Stimulated activated CD4-positive, alpha-beta T cell treated with anti-CD3 and anti-CD28 coated beads, Interleukin-15, amount 100 ng/mL, for 1 hour (primary cell): ENCODE measurements at places on chromosomes 7 and 10.

GRCh38 chr7:133044722-133045473 is 37.0 kb downstream of the CHCHD3 start:
- no peak for DNase-seq

DNA sequence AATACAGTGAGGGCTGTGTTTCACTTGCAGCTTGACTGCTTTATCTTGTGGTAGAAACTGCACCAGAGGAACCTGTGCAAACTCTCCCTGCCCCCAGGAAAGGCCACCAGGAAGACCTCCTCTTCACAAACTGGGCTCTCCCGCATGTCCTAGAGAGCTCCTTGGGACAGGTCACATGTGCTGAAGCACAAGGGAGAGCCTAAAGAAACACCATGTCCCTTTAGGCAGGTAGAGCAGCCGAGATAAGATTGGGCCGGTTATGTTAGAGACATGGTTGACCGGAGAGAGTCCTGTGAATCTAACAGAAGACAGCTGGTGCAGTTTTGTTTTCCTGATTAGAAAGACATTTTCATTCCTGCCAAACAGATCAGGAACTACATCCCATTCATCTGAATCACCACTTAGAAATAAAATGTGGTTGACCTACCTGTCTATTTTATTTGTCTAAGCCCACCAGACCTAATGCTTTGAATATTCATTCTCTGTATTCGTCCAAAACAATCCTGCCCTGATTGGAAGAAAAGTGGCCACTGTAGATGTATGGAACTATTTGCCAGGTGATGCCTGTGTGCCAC is 224.1 kb downstream of the GLI3 start:
- no peak for DNase-seq

GRCh38 chr7:36625247-36625646 is 99.0 kb downstream of the AOAH start:
- DNase-seq = no peak

GRCh38 chr7:8290645-8291308 is 28.8 kb upstream of the ICA1 start:
- no peak for DNase-seq

DNA sequence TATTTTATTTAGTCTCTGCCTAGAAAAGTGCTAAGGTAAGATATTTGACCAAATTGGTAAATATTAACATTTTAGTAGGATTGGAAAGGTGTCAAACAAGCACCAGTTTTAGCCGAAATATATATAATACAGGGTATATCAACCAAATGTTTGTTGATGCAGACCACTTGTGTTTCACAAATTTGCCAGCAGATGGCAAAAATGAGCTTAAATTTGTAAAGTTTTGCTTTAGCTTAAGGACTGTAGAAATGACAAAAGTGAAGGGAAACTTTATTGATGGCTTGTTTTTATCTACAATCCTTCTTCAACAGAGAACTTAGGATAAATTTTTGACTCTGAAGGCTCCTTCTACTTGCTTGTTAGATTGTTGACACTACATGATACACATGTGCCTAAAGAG is 4.8 kb upstream of the POLR1F start:
- DNase-seq = no peak

DNA sequence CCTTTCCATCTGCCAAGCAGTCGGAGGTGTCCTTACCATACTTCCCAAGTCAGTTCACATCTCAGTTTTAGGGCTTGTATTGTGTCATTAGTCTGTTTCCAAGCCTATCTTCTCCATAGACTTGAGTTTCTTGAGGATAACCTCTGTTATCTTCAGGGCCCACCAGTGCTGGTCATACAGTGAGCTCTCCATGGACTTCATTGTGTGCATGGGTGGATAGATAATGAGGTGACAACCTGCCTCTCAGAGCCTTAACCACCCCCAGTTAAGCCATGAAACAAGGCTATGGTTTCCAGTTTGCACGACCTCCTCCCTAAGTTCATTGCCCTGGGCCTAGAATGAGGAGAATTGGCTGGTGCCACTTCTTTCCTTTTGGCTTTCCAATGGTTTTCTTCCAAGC is 38.5 kb upstream of the WAC start:
- no peak for DNase-seq

- DNase-seq = no peak
Measured at GRCh38 chr10:8498881-8499280, 444.4 kb downstream of the GATA3 start.

DNA sequence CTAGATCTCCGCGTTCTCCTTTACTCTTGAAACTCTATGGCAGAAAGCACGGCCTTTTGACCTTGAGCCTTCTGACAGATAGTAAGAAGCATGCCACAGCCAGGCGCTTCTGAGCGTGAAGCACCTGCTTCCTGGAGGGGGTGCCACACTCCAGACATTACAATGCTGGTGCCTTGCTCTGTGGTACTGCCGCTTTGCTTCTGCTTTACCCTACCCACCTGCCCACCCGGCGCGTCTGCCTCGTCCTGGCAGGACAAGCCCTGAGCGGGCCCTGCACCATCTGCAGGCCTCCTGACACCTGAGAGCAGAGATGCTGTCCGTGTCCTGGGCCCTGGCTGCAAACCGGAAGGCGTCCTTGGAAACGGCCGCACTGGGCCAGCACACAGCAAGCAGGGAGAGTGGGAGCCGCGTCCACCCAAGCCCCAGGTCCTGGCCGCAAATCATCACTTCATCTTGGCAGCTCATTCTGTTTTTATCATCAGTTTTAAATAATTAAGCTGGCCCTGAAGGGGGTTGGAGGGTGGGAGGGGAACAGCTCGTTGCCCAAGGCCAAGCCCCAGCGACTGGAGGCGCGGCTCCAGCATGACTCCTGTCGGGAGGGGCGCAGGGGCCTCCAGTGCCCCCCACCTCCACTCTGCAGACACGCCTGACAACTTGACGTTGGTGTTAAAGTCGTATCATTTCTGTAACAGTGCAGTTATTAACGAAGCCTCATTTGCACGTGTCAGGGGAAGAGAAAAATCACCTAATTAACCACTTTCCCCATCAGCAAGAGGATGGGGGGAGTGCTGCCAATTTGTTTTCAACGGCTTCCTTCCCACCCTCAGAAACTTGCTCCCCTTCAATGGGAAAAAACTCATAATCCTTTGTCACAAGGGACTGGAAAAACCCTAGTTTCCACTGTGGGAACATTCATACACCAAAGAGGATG is 132.2 kb downstream of the MAD1L1 start:
- DNase-seq = no peak

DNA sequence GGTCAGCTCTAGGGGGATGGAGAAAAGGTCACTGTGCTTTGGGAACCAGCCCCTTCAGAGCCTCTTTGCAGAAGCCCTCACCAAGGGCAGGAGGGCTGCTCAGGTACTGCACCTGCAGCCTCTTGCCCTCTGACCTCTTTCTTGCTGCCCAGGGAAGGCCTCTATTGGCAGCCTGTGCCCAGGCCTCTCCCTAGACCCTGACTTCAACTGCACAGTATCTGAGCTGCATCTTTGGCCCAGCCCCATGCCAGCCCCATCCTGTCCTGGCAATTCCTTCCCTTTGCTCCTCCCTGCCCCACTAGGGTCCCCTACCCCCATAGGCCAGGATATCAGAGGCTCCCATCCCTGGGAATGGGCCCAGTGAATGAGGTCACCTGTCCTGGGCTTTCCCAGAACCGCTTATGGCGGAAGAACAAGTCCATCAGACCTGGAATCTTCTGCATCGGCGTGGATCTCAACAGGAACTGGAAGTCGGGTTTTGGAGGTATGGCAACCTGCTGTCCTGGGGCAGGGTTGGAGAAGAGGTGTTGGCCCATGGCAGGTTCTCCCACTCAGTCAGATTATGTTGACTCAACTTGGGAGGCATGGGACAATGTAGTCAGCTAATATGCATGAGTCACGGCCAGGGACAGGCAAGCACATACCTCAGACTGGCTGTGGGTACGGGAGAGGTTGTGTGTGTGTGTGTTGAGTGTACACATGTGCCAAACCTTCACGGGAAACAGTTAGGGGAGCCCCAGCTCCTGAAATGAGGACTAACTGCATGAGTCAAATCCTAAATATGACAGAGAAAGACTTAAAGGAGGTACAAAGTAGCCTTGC is 17.1 kb upstream of the CPA1 start:
- no peak for DNase-seq

GRCh38 chr10:84423719-84424118 is 95.3 kb downstream of the CCSER2 start:
- no peak for DNase-seq

DNA sequence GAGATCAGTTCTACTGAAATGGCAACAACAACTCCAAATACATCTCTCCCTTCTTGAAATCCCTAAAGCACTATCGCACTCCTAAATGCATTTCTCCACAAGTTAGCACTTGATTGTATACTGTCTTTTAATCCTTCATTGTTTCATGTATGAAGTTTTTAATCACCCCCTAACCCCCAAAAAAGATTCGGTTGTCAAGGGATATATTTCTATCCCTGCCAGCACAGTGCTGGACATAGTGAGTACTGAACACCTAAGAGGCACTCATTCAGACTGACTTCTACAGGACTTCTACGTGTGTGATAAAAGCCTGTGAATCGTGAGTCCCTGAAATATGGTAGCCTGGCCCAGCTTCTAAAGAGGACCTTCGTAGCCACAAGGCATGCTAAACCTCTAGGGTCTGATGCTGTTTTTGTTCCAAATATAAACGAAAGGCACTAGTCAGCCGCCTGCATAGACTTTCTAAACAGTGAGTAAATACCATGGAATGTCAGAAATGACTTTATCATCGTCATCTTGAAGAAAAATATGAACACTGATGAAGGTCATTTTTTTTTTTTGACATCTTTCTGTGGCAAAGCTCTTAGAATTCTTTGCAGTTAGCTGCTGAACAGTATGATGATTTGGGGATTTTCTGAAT is 14.6 kb upstream of the ZSCAN21 start:
- no peak for DNase-seq

DNA sequence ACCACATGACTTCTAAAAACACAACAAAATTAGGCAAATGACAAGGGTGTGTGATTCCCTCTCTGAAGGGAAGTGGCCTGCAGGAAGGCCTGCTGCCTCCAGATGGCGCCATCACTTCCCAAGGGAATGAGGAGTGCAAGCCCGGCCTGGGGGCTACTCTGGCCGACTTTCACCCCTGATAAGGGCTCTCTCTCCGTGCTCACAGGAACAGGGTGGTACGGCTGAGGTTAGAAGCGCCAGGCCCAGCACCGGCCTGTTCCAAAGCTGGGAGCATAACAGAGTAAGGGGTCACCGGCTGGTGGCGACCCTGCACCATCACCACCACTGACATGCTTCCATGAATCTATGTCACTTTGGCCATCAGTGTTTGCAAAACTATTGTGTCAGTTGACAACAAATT is 13.1 kb downstream of the RBP3 start:
- no peak for DNase-seq

- no peak for DNase-seq
Measured at GRCh38 chr10:9301554-9301953, 1247.1 kb downstream of the GATA3 start.

DNA sequence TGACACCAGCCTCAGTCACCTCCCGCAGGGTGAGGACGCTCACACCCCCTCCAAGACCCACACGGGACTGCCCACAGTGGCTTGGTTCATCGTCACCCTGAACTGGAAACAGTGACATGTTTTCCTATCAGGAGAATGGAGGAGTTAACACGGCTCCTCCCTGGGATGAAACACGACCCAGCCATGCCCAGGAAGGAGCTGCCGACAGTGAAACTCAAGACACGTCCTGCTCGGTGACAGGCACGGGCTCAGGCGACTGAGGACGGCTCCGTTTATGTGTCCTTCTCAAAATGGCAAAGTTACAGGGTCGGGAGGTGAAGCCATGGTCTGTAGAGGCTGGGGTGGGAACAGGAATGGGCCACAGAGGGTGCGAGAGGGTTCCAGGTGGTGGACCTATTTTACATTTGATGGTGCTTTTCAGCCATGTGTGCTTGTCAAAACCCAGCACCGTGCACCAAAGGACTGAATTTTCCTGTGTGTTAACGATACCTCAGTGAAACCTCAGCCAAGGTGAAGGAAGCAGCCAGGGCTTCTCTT is 272.4 kb downstream of the ADARB2 start:
- DNase-seq = no peak

DNA sequence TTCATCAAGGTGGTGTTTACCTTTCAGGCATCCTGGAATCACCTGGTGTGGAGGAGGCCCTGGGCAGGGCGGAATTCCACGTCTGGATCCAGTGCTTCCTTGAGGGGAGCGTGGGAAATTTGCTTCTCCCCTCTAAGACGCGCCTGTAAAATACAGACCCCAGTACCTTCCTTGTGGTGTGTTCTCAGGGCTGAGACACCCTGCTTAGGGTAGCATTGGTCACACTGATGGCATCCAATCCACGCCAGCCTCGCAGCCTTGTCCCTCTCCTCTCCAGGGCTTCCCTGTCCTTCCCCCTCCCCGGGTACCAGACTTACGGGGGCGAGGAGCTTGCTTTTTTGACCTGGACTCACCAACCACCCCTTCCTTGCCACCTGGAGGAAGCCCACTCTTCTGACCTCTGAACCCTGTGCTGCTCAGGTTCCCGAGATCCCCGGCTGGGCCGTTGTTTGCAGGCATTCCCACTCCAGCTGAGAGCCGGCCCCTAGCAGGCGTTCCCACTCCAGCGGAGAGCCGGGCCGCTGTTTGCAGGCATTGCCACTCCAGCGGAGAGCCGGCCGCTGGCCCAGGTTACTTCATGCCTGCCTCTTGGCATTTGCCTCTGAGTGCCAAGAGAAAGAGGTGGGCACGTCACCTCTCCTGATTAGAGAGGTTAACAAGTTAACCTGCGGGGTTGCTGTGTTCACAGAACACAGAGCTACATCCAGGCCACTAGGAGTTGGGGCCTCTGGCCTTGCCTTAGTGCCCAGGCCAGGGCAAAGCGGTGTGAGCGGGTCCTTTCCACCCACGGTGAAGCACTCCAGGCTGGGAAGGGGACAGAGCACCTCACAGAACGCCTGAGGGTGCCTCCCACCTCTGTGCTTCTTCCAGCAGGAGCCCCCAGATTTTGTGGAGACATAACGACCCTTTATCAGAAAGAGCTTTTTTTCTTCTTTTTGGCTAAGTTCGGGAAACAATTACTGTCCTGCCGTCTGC is 254.0 kb upstream of the PPP2R2D start:
- DNase-seq = no peak

GRCh38 chr10:84401854-84402611 is 73.6 kb downstream of the CCSER2 start:
- DNase-seq = no peak

- DNase-seq = no peak
Measured at GRCh38 chr7:461453-462172, 58.0 kb downstream of the PDGFA start.

DNA sequence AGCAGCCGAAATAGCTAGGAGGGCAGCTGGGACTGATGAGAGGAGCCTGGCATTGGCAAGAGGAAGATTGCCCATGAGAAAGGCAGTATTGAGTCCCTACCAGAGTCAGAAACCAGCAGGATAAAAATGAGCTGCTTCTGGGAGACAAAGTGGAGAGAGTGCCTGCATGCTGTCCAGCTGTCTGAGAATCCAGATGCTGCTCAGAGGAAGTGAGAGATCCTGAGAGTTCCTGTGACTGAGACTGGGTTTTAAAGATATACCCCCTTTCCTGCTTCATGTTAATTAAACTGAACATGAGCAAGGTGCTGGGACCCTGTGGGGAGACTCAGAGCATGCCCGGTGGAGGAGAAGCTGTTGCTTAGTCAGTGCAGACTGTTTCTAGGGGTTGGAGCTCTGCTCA is 107.5 kb downstream of the KIF20B start:
- no peak for DNase-seq
